ENCODE measurements at places on chromosomes 13 and 19.

DNA sequence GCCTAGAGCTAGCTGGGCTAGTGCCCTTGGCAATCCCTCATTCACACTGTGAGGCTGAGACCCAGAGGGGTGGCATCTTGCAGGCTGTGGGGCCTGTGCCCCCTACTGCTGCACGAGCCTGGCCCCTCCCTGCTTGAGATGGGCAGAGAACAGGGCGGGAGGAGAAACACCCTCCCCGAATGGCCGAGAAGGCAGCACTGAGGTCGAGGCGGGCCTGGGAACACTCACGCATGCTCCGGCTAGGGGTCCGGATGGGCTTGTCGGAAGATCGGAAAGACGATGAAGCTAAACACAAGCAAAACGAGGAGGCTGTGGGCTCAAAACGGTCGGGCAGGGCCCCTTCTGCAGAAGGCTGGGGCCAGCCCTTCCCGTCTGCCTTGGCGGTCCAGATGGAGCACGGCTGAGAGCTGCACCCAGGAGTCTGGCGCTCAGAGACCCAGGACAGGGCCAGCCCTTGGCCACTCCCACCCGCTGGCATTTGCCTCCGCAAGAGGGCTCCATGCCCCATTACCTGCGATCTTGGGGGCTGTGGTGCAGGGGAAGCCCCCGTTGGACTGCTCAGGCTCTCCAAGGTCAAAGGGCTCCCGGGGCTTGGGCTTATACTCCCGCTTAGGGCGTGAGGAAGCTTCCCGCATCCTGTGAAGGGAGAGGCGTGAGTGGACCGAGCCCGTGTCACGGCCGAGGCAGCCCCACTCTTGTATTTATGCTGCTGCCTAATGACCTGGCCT lies 18.9 kb downstream of the MPND start:
- no peak for DNase-seq

- DNase-seq = no peak
Measured at GRCh38 chr19:56942756-56943155, 102.2 kb upstream of the PEG3 start.

GRCh38 chr19:34489175-34489574 lies 7.6 kb downstream of the WTIP start:
- no peak for DNase-seq

- no peak for DNase-seq
Measured at GRCh38 chr19:41501854-41502253, 58.9 kb downstream of the ERICH4 start.
